ENCODE measurements at places on chromosomes 13 and 19.

DNA sequence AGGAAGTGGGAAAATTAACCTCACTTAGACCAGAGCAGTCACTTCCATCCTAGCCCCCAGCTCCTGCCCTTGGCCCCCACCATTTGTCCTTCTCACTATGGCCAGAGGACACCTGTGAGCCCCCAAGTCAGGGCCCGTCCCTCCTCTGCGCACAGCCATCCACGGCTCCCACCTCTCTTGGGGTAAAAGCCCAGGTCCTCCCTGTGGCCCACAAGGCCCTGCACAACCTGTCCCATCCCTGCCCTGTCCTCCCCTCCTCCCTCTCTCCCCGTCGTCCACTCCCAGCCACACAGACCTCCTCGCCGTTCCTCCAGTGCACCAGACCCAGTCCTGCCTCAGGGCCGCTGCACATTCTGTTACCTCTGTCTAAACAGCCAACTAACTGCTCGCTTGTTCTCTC is 53.9 kb downstream of the SMIM24 start:
- no peak for DNase-seq

GRCh38 chr13:34000955-34001354 is 183.0 kb downstream of the RFC3 start:
- DNase-seq, result no peak

GRCh38 chr19:18772620-18773587 is 18.2 kb downstream of the COMP start:
- no peak for DNase-seq

- DNase-seq, result no peak
These were observed 26.0 kb downstream of the MED4 start for GRCh38 chr13:48068952-48069351.

GRCh38 chr19:5932609-5933262 is 18.7 kb downstream of the CAPS start:
- DNase-seq, result no peak

GRCh38 chr13:99995589-99996380 is 14.2 kb downstream of the ZIC2 start:
- DNase-seq, result no peak

DNA sequence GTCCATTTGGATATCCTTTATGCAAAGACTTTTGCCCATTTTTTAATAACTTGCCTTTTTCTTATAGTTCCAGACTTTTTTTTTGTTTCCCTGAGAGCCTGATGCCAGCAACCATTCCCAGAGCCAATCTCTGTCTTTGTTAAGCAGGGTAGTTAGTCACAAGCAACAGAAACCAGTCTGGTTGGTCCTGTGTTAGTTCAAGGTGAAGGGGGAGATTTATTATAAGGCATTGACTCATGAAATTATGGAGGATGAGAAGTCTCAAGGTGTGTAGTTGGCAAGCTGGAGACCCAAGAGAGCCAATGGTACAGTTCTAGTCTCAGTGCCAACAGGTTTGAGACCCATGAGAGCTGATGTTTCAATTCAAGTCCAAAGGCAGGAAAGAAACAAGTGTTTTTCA is 33.0 kb downstream of the GPR12 start:
- no peak for DNase-seq

DNA sequence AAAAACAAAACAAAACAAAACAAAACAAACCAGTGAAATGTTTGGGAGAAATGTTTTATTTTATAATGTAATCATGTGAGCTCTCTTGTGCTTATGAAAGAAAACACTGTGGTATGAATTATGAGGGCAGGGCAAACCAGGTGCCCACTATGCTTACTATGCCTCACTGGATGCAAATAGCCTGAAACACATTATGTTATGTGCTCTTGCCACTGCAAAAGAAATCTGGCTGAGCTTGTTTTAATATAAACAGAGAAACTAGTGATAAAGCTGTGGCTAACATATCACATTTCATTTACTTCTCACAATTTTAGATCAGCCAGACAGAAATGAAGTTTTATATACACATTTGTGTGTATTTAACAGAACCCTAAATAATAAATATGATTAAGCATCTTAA is 8.7 kb upstream of the NBEA start:
- no peak for DNase-seq

GRCh38 chr13:27481766-27482165 is 31.4 kb upstream of the MTIF3 start:
- peak; percentile 82 for DNase-seq

GRCh38 chr13:76803831-76804230 is 82.4 kb downstream of the KCTD12 start:
- DNase-seq, result no peak

DNA sequence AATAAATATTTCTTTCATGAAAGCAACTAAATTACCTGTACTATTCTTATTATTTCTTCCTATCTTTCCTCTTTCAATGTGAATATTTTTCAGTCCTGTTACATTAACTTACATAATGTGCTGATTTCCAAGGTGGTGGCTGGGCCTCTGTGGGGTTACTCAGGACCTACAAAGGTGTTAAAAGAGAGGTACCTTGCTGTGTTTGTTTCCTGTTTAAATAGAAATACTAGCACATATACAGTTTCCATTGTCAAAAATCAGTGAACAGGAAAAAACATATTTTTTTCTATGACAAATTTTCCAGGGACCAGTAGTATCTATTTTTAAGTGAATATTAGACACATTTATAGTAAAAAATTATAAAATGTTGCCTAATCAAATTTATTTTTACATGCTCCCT is 8.7 kb upstream of the PCDH9 start:
- no peak for DNase-seq

GRCh38 chr19:5617080-5617479 is 5.5 kb downstream of the SAFB2 start:
- no peak for DNase-seq

GRCh38 chr13:20136781-20137703 is 23.8 kb downstream of the GJA3 start:
- peak; percentile 54 for DNase-seq

- no peak for DNase-seq
These were observed 217.9 kb downstream of the RFC3 start for GRCh38 chr13:34035676-34036325.

DNA sequence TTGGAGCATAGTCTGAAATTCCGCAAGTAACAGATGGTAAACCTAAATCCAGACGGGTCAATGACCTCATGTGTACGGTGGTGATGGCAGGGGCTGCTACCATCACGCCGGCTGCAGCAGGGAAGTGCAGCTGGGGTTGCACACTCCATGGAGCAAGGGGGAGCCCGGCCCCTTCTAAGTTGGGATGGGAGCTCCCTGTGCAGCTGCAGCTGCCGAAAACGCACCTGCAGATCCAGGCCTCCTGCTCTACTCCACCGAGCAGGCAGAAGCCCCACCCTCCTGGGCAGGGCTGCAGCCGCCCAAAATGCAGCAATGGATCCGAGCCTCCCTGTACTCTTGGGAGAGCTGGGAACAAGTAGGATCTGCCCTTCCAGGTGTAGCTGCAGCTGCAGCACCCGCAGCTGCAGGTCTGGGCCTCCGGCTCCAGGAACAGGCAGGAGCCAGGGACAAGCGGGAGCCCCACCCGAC is 25.5 kb downstream of the KBTBD6 start:
- DNase-seq, result no peak

GRCh38 chr19:8487137-8487851 is 15.1 kb downstream of the PRAM1 start:
- DNase-seq, result no peak

- no peak for DNase-seq
These were observed 7.8 kb upstream of the C19orf84 start for GRCh38 chr19:51398096-51398704.

- DNase-seq, result no peak
These were observed 249.4 kb downstream of the SLITRK6 start for GRCh38 chr13:85549819-85550218.

- DNase-seq, result peak; percentile 57
These were observed at the start of gene RGS9BP for GRCh38 chr19:32675720-32676185. Gene RGS9BP (plus strand): TSS chr19:32675848. CDS start chr19:32676264, 416 bp downstream.

- DNase-seq, result no peak
These were observed 88.4 kb downstream of the RXFP2 start for GRCh38 chr13:31827707-31828106.

GRCh38 chr13:35743165-35743564 is 266.7 kb upstream of the MAB21L1 start:
- no peak for DNase-seq

- no peak for DNase-seq
These were observed 1273.3 kb upstream of the ATXN8OS start for GRCh38 chr13:68834375-68834774.

GRCh38 chr19:1756705-1757465 is 3.6 kb downstream of the ONECUT3 start:
- no peak for DNase-seq

- DNase-seq, result no peak
These were observed 83.8 kb downstream of the GJA3 start for GRCh38 chr13:20077086-20077485.

DNA sequence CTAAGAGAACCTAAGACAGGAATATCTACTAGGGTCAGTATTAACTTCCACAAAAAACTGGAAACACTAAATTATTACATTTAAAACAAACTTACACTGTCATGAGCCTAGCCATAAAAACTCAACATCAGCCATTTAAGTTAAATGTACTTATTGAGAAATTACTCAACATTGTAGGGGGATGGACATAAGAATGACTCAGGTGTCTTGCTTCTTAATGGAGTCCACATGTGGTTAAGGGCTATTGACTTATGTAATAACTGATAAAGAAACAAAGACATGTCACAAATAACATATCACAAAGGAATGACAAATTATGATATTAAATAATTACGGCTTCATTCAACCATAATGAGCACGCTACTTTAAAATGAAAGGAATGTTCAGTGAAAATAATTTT is 36.2 kb downstream of the CLDN10 start:
- DNase-seq, result no peak

Measured in endothelial cell (in vitro differentiated cells).